ENCODE measurements at places on chromosomes 1 and 21.

DNA sequence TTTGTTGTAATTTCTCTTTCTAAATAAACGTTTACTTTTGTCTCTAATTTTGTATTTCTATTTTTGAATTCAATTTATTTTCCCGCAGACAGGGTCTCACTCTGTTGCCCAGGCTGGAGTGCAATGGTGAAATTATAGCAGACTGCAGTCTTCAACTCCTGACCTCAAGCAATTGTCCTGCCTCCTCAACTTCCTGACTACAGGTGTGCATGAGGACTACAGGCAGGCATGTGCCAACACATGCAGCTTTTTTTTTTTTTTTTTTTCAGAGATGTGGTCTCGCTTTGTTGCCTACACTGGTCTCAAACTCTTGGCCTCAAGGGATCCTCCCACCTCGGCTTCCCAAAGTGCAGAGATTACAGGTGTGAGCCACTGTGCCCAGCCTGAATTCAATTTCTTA is 36.7 kb upstream of the IL20 start:
- no peak for DNase-seq

DNA sequence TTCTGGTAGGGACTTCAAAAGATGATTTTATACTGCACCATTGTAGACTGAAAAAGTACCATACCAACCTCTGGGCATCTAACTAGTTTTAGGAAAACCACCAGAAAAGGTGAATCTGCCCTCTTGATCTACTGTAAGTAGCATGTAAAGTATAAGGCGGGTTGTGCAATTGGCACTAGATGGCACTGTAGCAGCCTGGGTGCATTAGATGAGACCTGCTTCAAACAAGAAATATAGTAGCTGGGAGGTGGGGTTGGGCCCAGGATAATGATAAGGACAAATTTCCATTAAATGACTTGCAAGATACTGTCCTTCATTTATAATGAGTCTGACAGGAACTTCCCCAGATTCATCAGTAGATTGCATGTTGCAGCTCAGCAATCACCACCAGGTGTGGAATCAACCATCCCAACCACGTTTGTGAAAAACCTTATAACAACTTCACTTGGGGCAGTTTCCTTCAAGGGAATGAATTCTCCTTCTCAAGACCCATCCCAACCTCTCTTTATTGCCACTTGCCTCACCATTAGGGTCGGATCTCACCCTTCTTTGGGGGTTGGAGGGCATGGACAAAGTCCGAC is 37.3 kb upstream of the IL10 start:
- DNase-seq: no peak

- no peak for DNase-seq
These were observed 111.2 kb downstream of the PTPRC start for GRCh38 chr1:198750081-198750480.

DNA sequence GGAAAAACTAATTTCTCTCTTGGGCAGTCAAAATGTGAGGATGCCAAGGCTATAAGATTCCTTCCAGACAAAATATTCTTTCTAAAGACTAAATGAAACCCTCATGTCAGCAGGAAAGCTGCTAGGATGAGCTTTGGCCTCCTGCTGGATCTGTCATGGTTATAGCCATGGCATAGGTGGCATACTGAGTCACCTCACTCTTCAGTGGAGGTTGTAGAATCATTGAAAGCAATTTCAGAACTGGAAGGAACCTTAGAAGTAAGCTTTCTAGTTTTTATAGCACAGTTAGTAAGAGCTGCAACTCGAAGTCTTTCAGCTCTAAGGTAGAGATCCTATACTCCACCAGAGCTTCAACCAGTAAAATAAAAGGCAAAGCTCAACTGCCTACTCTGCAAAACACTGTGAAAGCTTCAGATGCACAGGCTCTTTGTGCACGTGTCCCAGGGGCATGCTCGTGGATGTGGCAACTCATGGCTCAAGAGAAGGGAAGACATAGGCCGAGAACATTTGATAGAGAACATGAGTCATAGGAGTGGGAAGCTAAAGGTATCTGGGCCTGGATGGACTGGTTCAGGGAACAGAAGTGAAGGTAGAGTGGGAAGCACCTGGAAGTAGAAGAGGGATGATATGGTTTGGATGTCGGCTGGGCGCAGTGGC is 5.8 kb downstream of the AVPR1B start:
- DNase-seq: no peak

- no peak for DNase-seq
These were observed 3.9 kb upstream of the FNDC10 start for GRCh38 chr1:1603671-1604373.

GRCh38 chr1:51295926-51296325 is 34.4 kb downstream of the TTC39A start:
- no peak for DNase-seq

- DNase-seq: no peak
These were observed 7.5 kb upstream of the CAPN9 start for GRCh38 chr1:230739564-230740290.

DNA sequence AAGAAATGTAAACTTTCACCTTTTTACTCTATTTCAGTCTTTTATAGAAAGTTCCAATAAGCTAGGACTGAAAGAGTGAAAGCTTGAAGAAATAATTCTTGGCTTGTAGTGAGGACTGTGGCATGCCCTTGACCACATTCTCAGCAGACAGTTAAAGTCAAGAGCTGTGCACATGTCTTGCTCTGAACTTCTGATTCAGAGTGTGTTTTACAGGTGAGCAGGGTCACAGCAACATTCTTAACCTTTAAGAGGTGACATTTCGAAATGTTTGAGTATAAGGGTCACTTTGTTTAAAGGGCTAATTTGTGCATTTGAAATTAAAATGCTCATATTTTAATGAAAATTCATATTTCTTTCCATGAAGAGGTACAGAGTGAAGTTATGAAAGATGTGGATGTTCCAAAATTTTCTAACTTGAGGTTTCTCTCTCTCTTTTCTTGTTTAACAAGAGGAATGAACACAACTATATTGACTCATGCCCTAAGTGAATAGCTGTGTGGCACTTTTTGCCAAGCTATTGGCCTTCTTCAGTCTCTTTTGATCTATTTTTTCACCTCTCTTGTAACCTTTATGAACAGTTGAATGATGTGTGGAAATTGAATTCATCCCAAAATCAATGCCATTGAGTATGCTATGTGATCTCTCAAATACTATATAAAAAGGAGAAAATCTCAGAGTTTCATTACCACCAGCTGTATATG is 918.1 kb downstream of the ADGRL2 start:
- DNase-seq: no peak

GRCh38 chr1:41799723-41800122 is 119.0 kb downstream of the HIVEP3 start:
- no peak for DNase-seq

- no peak for DNase-seq
These were observed 5.3 kb downstream of the ATP2B4 start for GRCh38 chr1:203631946-203632345.

- DNase-seq: no peak
These were observed 4.8 kb downstream of the UBQLN4 start for GRCh38 chr1:156048663-156049258.

DNA sequence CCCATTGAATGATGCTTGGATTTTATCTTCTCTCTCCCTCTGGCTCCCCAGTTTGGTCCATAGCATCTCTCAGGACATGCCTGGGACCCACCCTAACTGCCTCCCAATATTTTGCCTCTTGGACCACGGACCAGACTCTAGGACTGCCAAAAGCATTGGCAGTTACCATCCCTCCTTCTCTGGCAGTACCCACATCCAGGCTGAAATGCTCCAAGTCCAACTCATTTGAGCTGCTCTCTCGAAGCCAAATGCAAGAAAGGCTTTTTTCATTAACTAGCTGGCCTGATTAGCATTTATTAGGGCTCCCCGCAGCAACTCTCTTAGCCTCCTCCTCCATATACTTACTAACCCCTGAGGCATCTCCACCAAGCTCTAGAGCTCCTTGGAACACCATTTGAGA is 140.0 kb upstream of the GRIK3 start:
- DNase-seq: no peak

- no peak for DNase-seq
These were observed 197.7 kb downstream of the CRB1 start for GRCh38 chr1:197465528-197466327.

- DNase-seq: no peak
These were observed 4.2 kb upstream of the TFF3 start for GRCh38 chr21:42319376-42319775.

- DNase-seq: peak; percentile 65
These were observed 35.8 kb upstream of the RIPK4 start for GRCh38 chr21:41802684-41803083.

Data from anterior cingulate cortex (tissue), 58 donors.